ENCODE measurements at places on chromosomes 1 and 21.
A peak's percentile ranks its signal among the peaks of the same experiment; 100 is the strongest.

DNA sequence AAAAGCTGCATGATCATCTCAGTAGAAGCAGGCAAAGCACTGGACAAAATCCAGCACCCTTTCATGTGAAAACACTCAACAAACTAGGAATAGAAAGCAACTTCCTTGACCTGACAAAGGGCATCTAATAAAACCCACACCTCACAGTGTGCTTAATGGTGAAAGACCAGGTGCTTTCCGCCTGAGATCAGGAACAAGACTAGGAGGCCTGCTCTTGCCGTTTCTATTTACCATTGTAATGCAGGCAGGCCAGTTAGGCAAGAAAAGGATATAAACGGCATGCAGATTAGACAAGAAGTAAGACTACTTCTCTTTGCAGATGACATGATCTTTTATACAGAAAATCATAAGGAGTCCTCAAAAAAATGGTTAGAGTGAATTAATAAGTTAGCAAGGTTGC, 37.2 kb downstream of the SLC37A1 start:
- ATAC-seq: no peak

DNA sequence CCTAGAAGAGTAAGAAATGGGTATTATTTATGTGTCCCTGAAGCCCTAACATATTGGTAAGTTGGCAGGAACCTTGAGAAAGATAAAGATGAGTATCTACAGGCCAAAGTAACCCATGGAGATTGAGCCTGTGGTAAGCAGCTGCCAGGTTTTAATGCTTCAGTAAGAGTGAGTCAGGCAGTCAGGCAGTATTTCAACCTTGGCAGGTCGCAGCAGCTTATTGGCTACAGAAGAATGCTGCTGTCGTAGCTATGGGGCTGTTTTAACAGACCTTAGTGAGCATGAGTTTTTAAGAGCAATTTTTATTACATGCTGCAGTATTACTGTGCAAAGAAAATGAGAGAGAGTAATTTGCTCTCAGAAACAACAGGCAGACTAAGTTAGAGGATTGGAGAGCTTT, 10.3 kb upstream of the SLC30A10 start:
- no peak for ATAC-seq

DNA sequence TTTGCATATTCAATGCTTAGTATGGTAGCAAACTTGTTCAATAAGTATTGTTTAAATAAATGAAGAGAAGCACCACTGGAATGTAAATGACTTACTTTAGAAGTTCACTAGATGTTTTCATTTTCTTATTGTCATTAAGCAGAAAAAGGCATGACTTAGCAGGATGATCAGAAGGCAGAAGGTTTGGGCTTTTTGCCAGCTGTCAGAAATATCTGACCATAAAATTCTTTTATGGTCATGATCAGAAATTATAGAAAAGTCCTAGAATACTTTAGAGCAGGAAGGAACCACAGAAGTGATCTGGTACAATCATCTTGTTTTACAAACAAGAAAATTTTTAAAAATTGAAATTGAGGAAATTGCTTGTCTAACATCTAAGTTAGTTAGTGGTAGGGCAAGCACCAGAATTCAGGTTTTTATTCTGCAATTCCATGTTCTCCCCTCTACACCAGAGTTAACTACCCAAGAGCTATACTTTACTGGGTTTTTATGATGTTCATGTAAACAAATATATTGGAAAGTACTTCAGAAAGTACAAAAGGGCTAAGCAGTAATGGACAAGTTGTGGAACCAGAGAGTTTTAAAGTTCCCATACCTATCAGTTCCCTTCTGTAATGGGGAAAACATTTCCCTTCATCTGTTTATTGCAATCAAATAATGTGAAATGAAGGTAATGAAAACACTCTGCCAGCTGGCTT, 10.1 kb downstream of the FMO5 start:
- ATAC-seq: no peak

DNA sequence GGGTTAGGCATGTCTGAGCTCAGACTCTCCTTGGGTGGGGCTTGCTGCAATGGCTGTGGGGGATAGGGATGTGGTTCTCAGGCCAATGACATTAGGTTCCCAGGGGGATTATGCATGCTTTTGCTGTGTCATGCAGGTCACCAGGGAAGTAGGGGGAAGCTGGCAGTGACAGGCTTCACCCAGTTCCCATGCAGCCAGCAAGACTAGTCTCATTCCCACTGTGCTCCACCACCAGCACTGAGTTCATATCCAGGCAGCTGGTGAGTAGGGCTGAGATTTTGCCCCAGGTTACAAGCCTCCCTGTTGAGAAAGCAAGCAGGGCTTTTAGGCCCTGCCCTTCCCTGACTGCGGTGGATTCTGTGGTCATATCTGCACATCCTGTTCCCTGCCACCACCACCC, 32.1 kb upstream of the PLA2G5 start:
- ATAC-seq: no peak

DNA sequence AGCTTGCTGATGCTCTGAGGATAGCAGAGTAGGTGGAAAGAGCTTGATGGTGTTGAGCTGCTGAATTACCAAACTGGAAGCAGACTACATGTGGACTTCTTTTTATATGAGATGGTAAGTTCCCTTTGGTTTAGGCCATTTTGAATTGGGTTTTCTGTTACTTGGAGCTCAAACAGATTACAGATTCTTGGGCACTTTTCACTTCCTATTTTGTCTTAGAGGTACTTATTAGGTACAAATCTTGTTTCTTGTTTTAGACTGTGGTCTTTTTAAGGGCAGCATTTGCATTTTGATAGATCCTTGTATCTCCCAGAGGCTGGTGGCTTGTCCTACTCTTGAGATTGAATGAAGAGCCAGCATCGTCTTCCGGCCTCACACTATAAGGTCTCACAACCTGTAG, 70.2 kb downstream of the GADD45A start:
- ATAC-seq: no peak

DNA sequence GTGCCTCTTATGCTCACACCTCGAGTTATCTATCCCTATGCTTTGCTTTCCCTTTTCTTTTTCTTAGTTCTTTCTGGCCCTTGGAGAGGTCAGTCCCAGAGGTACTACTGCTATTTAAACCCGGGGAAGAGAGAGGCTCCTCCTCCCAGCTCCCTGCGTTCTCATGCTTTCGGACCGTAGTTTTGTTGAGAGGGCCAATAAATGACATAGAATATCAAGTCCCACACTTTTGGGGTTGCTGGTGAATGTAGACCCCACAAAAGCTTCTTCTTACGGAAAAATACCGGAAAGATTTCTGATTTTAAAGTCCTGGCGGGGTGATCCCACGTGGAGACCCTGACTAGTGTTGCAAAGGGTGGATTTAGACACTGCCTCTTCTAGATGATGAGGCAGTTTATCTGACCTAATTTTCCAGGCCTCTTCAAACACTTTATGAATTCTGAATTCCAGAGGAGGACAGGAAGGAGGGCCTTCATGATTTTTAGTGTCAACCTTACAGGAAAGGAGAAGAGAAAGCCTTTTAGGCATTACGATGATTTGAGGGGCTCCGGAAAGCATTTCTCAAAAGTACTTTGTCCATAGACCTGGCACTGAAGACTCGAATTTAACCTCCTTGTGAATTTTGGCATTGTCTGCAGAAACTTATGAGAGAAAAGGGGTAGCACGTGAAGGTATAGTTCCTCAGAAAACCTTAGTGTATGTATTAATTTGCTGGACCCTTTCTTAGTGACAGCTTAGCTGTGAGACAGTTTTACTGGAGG, 694 bp downstream of the TMEM167B start:
- ATAC-seq: peak; percentile 73

- no peak for ATAC-seq
Observed at GRCh38 chr1:11881749-11882441, 23.1 kb upstream of the NPPB start.

DNA sequence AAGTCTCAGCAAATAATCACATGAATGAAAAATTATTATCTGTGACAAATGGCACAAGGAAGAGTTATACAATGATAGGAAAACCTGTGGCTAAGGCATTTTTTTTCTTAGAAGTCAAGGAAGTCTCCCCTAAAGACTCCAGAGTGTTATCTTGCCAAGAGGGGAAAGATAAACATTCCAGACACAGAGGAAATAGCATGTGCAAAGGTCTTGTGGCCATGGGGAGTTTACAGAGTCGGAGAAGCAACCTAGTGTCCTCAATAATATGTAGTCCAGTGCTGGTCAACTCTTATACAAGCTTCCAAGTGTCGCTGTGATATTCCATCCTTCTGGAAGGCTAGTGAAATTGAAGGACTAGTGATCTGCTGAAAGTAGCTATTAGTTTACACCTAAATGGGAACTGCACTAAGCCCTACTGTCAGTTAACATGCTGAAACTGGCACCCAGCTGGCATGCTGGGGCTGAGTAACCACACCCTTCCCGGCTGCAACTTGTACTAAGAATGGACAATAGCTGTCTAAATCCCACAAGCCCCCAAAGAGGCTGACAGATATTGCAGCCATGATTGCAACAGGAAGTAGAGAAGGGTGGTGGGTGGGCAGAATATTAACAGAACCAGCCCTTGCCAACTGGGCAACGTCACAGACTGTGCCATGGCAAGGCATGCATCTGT, 11.5 kb upstream of the ATP1B1 start:
- ATAC-seq: no peak

- no peak for ATAC-seq
Observed at GRCh38 chr1:210700083-210700482, 371.4 kb downstream of the HHAT start.

DNA sequence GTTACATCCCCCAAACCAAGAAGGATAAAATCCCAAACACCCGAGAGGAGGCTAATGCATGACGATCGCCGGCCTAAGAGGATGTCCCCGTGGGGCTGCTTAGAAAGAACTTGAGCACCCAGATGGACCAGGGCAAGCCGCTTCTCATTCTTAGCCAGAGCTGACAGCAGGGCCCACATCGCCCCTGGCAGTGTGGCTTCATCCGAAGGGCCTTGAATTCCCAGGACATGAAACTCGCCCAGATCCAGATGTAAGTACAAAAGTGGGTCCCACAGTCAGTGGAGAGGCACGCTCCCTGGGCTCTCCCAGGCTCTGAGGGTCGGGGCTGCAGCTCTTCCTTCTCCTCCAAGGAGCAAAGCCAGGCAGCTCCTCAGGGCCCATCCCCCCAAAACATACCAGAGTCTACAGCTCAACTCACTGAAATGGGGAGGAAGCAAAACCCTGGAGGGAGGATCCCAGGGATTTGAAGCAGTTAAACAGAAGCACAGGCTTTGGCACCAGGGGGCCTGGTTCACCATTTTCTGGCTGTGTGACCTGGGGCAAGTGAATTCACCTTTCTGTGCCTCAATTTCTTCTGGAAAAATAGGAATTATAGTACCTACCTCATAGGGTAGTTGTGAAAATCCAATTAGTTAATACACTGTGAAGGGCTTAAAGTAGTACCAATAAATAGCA, 85.6 kb downstream of the MAN1C1 start:
- no peak for ATAC-seq

- no peak for ATAC-seq
Observed at GRCh38 chr1:53819387-53819786, 18.7 kb downstream of the NDC1 start.

GRCh38 chr1:21249940-21250493, 40.2 kb downstream of the ECE1 start:
- ATAC-seq: no peak

DNA sequence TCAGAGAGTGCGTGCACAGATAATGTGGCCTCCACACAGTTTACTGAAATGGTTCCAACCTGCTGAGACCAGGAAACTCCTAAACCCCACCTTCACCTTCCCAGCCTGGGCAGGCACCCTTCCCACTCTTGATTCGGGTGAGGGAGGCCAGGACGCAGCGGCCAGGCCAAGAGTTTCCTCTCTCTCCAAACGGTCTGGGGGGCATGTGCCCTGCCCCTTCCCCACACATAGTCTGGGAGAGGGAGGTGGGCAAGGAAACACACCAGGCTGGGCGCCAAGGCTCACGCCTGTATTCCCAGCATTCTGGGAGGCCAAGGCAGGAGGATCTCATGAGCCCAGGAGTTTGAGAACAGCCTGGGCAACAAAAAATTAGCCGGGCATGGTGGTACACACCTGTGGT, 9.6 kb downstream of the TNFRSF8 start:
- no peak for ATAC-seq

DNA sequence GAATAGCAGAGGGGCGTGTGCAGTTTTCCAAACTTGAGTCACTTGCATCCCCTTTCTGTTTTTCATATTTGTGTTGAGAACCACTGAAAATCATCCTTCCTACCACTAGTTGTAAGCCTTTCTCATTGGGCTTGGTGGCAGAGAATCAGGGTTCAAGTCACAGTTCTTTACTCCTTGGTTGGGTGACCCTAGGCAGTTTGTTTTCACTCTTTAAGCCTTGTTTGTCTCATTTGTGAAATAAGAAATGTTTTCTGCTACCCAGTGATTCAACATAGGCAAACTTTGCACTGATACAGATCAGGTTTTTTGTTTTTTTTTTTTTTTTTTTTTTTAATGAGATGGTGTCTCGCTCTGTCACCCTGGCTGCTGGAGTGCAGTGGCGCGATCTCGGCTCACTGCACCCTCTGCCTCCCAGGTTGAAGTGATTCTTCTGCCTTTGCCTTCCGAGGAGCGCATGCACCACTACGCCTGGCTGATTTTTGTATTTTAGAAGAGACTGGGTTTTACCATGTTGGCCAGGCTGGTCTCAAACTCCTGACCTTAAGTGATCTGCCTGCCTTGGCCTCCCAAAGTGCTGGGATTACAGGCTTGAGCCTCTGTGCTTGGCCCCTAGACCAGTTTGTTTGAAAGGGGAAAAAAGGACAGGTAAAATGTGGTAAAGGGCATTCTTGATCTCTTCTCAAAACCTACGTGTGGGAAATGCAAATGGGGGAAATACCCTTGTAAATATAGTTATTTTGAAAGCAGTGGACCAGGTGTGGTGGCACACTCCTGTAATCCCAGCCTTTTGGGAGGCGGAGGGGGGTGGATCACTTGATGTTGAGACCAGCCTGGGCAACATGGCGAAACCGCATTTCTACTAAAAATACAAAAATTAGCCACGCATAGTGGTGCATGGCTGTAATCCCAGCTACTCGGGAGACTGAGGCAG, 3.2 kb downstream of the CLIC4 start:
- ATAC-seq: no peak

DNA sequence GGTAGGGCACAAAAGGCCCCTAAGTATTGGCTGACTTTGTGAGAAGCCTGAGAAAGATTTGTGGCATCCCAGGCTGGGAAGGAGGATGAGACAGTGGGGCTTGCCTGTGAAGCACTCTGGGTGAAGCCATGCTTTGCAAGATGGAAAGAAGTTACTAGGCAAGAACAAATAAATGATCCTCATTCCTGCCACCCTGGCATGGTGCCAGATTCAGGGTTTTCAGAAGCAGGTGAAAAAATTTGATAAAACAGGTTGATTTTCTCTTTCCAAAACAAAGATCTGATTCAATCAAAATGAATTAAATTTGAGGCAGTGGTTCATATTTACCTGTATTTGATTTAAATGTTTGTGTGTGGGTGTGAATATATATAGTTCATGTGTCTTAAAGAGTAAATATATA, 386.9 kb upstream of the PROX1 start:
- no peak for ATAC-seq

- no peak for ATAC-seq
Observed at GRCh38 chr1:66685670-66686069, 66.6 kb upstream of the DYNLT5 start.

All from gastroesophageal sphincter (tissue), 4 donors.